ENCODE measurements at places on chromosomes 1 and 21. TPM values are rescaled to one million over a fixed set of nuclear protein-coding genes. Genes with fewer than 3 reads are reported as not detected.

Gene ESPN
- not detected for total RNA-seq

Gene MCOLN3
- 0.29 TPM for total RNA-seq

Gene TSACC
- not detected for total RNA-seq

Gene PDZK1
- total RNA-seq = 1.1 TPM

Gene OSCP1
- total RNA-seq = 8.3 TPM

Gene FAM72C
- 4.2 TPM for total RNA-seq

Gene DCDC2B
- not detected for total RNA-seq

Gene FAM163A
- total RNA-seq = not detected

Gene ERICH3
- not detected for total RNA-seq

Gene AVPR1B
- total RNA-seq = not detected

Gene OR2G6
- under 0.01 TPM for total RNA-seq

Gene PLA2G2C
- total RNA-seq = not detected

Gene CACNA1E
- total RNA-seq = not detected

Gene OR2M3
- total RNA-seq = under 0.01 TPM

Gene ZNF644
- total RNA-seq = 46.4 TPM

Gene REN
- total RNA-seq = 0.29 TPM

Gene CATSPER4
- total RNA-seq = not detected

Gene IBA57
- 7.9 TPM for total RNA-seq

Gene OPTC
- not detected for total RNA-seq

Gene RBM34
- 65.9 TPM for total RNA-seq

Gene AGMAT
- 2.3 TPM for total RNA-seq

Gene CYP4Z1
- not detected for total RNA-seq

Gene TMPRSS2
- under 0.01 TPM for total RNA-seq

Gene TNFRSF4
- total RNA-seq = not detected

Gene FOXJ3
- total RNA-seq = 38.4 TPM

Gene LDLRAD1
- not detected for total RNA-seq

Gene CFAP141
- total RNA-seq = not detected

Gene EFNA1
- total RNA-seq = not detected

Gene TLR5
- under 0.01 TPM for total RNA-seq

Gene TPTE
- total RNA-seq = 1.1 TPM

Gene OR2T33
- not detected for total RNA-seq

Gene C1QC
- 1.0 TPM for total RNA-seq

Gene HLX
- 18.2 TPM for total RNA-seq

Gene DR1
- total RNA-seq = 29.5 TPM

Data from placental pericyte (primary cell).